ENCODE measurements at places on chromosomes 4 and X. TPM values are rescaled to one million over a fixed set of nuclear protein-coding genes. Genes with fewer than 3 reads are reported as not detected.
A peak's percentile ranks its signal among the peaks of the same experiment; 100 is the strongest.

Gene CETN2
- total RNA-seq: 25.8 TPM

Gene SLIT2
- total RNA-seq: 13.6 TPM

Gene ZNF711
- total RNA-seq: 2.3 TPM

GRCh38 chrX:152735860-152736511, 2.4 kb downstream of the MAGEA12 start:
- DNase-seq: no peak

- no peak for DNase-seq
Measured at GRCh38 chr4:163833669-163834068, 339.2 kb downstream of the TMA16 start.

- DNase-seq: peak; percentile 36
Measured at GRCh38 chr4:155948541-155948940, 5.1 kb downstream of the CTSO start.

- no peak for DNase-seq
Measured at GRCh38 chrX:129678614-129679195, 23.9 kb upstream of the APLN start.

- DNase-seq: peak; percentile 2
Measured at GRCh38 chr4:125225806-125226205, 88.9 kb upstream of the FAT4 start.

DNA sequence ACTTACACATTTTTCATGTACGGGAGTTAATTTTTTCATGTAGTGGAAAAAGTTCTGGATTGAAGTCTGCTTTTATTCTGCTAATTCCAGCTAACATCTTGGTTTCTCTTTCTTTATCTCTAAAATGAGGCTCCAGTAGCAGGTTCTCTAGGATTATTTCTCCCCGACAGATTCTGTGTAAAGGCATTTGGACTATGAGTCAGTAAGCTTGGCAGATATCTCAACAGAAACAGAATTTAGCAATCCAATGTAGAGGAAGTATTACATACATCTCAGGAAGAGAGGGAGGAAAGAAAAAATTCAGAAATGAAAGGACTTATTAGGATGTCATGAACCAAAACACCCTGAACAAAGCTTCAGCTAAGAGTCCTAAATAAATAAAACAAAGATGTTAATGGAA, 1682.3 kb upstream of the TENM3 start:
- DNase-seq: peak; percentile 60

- DNase-seq: peak; percentile 7
Measured at GRCh38 chrX:12580548-12580947, 210.7 kb upstream of the PRPS2 start.

DNA sequence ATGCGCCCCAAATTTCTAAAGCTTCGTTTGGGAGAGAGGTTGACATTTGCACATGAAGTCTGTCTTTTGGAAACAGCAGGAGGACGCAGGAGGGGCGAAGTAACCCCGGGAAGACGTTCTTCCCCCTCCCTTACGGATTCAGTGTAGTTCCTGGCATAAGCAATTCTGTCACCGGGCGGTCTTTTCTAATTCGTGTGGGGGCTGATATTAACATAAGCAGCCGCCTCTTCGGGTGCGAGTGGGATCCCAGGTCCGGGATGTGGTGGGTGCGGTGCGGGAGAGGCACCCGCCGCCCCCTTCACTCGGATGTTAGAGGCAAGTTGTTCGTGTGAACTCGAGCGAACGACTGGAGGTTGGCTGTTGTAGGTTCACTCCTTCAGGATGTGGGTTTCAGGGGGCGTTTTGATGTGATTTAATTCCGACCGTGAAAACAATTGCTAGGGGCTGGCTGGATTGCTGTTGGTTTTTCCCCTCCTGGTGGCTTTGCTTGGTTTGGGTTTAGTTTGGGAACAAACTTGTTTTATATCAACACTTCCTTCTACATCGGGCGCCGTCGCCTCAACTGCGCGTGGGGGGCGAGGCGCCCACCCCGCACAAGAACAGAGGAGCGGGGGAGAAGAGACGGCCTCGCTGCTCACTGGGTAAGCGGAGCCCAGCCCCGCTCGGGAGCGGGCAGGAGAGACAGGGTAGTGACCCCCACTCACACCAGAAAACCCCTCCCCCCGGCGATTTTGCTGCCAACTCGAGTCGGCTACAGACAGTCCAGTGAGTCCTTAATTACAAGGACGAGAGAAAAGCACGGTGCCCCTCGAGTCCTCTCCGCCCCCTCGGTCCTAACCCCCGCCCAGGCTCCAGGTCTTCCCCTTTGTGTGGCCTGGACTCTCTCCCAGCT, 2.9 kb upstream of the LEF1 start:
- no peak for DNase-seq

- no peak for DNase-seq
Measured at GRCh38 chr4:81492606-81493230, 21.0 kb upstream of the RASGEF1B start.

DNA sequence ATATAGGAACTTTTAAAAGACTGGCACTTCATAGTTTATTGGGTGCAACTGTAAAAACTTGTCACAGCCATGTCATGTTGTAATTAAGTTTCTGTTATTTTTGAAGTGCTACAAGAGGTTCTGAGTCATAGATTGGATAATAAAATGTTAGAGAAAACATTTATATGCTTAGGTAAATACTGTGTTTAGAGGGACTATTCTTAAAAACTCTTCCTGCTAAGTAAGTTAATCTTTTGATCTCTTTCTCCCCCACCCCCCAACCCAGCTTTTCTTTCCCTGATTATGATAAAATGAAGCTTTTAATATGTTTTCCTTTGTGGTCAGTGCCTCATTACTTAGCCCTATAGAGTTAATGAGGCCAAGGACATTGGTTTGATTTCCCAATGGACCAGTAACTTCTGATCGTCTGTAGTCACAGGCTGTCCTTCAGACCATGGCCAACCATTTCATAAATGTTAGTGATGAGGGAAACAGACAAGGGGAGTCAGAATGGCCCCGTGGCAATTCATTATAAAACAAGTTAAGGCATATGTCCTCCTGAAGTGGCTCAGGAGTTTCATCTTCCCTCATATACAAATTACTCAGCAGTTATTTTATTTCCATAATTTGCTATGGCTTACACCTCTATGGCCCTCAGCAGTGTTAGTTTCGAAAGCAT, 3.9 kb upstream of the PDLIM5 start:
- no peak for DNase-seq

DNA sequence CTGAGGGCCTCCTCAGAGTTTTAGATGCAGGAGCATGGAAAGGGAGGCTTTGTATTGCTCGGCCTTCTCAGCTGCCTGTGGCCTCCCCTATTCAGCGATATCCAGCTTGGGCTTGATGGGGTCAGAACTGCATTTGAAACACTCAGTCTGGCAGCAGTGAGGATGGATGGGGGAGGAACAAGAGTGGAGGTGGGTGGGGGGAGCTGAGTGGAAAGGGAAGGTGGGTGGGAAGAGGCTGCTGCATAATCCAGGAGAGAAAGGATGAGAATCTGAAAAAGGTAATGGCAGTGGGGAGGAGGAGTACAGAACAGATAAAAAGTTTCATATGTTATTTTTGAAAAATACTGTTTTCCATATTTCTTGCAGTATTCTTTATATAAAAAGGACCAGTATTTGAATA, 202.7 kb downstream of the SLC4A4 start:
- no peak for DNase-seq

DNA sequence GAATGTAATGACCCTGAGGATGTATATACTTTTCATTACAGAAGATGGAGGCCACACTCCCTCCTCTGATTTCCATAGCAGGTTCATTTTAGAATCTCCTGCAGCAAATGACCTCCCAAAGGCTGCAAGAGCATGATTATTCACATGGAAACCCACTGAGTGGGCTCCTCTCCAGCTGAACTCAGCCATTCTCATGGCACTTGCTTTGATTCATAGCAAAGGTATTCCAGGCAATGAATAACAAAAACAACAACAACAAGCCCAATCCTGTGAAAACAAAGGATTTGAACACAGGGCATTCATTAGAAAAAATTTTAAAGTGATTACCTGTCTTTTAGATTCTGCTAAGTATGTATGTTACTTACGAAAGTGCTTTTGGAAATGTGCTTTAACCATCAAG, 894.0 kb upstream of the FRG1 start:
- peak; percentile 24 for DNase-seq

- no peak for DNase-seq
Measured at GRCh38 chr4:64520421-64520820, 111.2 kb upstream of the TECRL start.

- peak; percentile 69 for DNase-seq
Measured at GRCh38 chrX:130055103-130055502, 55.2 kb downstream of the ELF4 start.

DNA sequence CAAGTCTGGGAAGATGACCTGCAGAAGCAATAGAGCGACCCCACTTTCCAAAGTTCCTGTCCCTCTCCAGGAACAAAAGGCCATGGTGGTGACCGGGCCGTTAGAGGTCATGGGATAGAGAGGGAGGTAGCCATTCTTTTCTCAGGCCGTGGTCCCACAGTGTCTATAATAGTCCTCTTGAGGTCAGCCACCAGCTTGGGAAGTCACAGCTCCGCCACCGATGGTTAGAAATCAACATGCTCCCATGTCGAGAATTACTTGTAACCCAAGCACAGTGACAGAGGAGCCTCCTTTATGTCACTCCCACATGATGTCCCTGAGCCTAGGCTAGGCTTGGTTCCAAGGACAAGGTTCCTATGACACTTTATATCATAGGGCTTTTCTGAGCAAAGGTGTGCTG, 48.3 kb upstream of the CBR4 start:
- DNase-seq: no peak

DNA sequence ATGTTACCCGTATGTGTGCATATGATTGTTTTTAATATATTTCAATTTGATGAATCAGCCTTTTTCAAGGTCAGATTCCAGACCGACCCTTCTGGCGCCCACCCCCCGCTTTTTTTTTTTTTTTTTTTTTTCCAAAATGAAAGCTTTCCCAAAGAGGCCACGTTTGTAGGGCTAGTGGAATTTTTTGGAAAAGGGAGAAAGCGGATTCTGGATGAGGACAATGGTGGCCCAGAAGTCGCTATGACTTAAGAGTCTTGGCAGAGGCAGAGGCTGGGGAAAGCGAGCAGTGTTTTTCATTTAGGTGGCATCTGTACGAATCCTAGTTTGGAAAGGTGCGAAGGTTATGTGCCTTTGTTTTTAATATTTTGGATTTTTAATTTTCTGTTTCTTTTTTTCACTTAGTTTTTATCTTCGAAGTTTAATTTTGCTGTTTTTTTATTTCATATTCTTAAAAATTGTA, 14.6 kb downstream of the NDUFB11 start:
- no peak for DNase-seq

GRCh38 chr4:152364883-152365282, 171.0 kb downstream of the FBXW7 start:
- no peak for DNase-seq

- no peak for DNase-seq
Measured at GRCh38 chr4:81648576-81649275, 177.0 kb upstream of the RASGEF1B start.

Data from IMR-90 (cell line).